ENCODE measurements at places on chromosomes 12 and 14.

GRCh38 chr12:69430942-69431590, 39.1 kb upstream of the FRS2 start:
- no peak for DNase-seq

GRCh38 chr12:76980196-76980595, 85.2 kb downstream of the E2F7 start:
- DNase-seq = no peak

GRCh38 chr12:15495746-15496145, 173.4 kb downstream of the PTPRO start:
- DNase-seq = no peak

GRCh38 chr14:61528591-61529021, 166.7 kb upstream of the HIF1A start:
- DNase-seq = no peak

GRCh38 chr12:117680312-117680711, 288.5 kb downstream of the KSR2 start:
- DNase-seq = no peak

DNA sequence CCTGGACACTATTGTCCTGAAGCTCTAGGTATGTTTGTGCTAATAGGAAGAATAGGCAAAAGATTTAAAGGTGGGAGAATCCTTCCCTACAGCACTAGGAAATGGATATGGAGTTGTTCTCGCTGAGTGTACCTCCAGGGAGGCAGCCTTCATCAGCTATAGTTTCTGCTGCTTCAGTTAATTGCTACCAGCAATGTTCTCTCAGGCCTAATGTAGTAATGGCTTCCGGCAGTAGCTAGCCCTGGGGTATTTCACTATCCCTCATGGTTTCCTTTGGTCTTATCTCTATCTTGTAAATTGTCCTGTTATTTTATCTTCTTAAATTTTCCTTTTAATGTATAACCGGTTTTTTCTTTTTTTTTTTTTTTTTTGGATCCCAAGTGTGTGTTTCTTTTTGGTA, 9.3 kb upstream of the CLEC12A start:
- no peak for DNase-seq

DNA sequence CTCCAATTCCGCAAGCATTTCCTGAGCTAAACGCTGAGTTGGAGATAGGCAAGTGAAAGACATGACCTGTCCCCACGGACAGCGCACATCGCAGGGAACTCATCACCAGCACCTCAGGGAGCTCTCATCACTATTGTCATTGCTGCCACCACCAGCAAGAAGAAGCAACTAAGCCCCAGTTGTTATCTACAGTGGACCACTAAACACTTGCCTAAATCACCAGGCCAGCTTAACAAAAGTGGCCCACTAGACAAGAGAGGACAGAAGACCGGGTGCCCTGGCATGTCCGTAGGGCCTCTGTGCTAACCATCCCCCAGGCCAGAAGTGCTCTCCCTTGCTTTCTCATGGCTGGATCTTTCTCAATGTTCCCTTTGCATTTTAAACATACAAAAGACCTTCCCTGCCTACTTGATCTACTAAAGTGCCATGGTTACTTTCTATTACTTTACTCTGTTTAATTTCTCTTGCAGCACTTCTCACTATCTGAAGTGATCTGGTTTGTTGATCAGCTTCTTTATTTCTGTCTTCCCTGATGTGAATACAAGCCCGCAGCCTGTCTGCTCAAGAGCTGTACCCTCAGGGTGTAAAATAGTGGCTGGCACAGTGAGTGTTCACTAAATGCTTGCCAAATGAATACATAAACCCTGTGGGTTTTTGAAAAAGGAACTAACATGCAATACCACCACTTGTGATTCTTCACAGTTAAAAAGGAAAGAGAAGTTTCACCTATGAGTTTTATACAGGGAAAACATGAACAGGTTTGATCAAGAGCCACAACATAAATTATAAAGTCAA, 60.9 kb upstream of the RFLNA start:
- no peak for DNase-seq
